Effector memory CD8-positive, alpha-beta T cell (primary cell): ENCODE measurements at places on chromosomes 3 and 15.

DNA sequence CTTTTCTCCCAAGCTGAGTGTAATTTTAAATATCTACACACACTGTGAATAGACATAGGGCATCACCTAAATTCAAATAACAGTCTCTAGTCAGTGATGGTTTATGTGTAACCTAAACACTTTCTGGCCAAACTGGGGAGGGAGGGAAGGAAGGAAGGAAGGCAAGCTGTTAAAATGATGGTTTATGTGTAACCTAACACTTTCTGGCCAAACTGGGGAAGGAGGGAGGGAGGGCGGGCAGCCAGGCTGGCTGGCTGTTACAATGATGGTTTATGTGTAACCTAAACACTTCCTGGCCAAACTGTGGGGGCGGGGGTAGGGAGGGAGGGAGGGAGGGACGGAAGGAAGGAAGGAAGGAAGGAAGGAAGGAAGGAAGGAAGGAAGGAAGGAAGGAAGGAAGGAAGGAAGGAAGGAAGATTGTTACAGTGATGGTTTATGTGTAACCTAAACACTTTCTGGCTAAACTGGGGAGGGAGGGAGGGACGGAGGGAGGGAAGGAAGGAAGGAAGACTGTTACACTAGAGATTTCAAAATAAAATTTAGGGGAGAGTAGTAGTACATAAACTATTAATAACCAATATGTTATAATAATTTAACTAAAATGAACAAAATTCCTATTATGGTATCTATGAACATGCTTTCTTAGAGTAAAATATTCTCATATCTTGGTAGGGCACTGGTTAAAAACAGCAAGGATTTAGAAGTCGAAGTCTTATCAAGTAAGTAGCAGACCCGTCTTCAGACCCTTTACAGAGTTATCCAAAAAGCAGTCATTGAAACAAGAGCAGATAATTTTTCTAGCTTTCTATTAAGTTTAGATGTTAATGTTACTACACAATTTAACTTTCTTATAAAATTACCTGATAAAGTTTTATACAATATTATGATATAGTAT is 148.1 kb downstream of the LMLN start:
- peaks cover 24% of the 10 kb centered on the region for H3K27me3 ChIP-seq
- H3K4me3 ChIP-seq = no peak overlapping the region
- peaks cover 7% of the 10 kb centered on the region for H3K4me1 ChIP-seq
- DNase-seq = no peak
- no peak overlapping the region for H3K27ac ChIP-seq

GRCh38 chr3:9863058-9863772 is 16.8 kb downstream of the CIDEC start:
- no peaks in the 10 kb centered on the region for H3K36me3 ChIP-seq
- DNase-seq = no peak
- H3K4me3 ChIP-seq = no peak overlapping the region
- peaks cover 9% of the 10 kb centered on the region for H3K27me3 ChIP-seq

- H3K4me1 ChIP-seq = no peaks in the 10 kb centered on the region
- no peaks in the 10 kb centered on the region for H3K36me3 ChIP-seq
- H3K27ac ChIP-seq = no peak overlapping the region
- peaks cover 85% of the 10 kb centered on the region for H3K27me3 ChIP-seq
- no peak for DNase-seq
Observed at GRCh38 chr15:66085128-66085527, 168.4 kb downstream of the MEGF11 start.

DNA sequence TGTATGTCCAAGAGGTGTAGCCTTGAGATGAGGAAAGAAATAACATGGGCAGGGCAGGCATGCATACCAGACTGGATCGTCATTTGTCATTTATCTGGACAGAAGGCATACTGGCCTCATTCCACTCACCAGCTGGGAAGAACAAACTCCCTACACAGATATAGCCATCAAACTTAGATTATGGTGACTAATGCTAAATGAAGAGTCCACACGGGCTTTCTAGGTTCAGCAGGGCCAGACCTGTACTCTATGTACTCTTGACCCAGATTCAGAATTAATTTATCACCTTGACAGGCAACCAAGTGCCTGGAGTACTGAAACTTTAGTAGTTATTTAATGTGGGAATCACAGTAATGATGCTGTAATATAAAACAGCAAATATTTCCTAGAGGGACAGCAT is 164.3 kb upstream of the IL12A start:
- H3K4me3 ChIP-seq = no peak overlapping the region
- DNase-seq = no peak
- no peaks in the 10 kb centered on the region for H3K36me3 ChIP-seq
- H3K4me1 ChIP-seq = no peaks in the 10 kb centered on the region

- no peak overlapping the region for H3K4me3 ChIP-seq
- no peak for DNase-seq
- no peaks in the 10 kb centered on the region for H3K27me3 ChIP-seq
- no peaks in the 10 kb centered on the region for H3K4me1 ChIP-seq
Observed at GRCh38 chr3:185024966-185025365, 127.9 kb downstream of the C3orf70 start.

DNA sequence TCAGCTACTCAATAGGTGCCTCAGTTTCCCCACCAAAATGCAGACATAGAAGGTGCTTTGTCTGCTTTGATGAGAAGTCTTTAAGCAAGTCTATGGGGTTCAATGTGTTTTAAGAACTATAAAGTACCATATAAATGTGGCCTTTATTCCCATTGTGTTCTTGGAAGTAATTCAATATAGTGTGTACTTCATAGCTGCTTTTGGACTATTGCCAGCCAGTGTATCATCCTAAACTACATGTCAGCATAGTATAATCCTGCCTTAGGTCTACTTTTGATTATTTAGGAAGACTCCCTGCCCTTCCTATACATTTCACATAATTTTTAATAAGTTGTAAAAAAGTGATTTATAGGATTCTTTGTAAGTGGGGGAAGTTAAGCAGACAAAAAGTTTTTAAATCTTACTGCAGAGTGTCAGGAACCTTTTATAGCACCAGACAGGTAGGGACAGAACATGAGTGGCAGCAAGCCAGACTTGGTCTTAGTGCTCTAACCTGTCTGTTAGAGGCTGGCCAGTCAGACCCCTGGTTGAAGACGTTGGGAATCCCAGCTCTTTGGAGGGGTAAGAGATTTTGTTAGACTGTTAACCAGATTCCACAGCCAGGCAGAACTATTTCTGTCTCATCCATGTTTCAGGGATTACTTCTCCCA is 48.4 kb downstream of the MLH1 start:
- H3K27me3 ChIP-seq = no peaks in the 10 kb centered on the region
- H3K36me3 ChIP-seq = peaks cover 48% of the 10 kb centered on the region
- no peak overlapping the region for H3K4me3 ChIP-seq

DNA sequence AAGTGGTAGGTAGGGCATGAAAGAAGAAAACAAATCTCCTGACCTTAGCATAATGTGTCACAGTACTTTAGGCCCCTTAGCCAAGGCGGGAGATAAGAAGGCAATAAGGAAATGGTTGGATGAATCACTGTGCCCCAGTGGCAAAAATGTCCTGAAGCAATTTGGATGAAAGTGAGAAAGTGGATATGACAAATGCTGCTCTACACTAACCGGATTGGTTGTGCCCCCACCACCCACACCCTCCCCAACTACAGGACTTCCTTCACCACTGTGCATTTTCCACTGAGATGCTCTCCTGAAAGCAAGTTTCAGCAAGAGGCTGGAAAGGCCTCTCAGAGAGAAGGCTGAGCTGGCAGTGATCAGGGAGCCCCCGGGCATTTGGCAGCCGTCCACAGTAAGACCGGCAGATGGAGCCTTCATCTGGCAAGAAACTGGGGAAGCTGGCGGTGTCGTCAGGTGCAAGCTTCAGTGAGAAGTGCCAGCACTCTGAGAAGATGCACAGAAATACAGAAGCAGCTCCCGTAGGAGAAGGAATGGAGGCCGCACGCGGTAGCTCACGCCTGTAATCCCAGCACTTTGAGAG is 63.8 kb downstream of the ATP1B3 start:
- DNase-seq = no peak
- no peaks in the 10 kb centered on the region for H3K36me3 ChIP-seq
- no peaks in the 10 kb centered on the region for H3K27me3 ChIP-seq
- H3K4me3 ChIP-seq = no peak overlapping the region

GRCh38 chr3:105845488-105845887 is 23.3 kb downstream of the CBLB start:
- peak overlapping the region; percentile 52 for H3K4me3 ChIP-seq
- no peaks in the 10 kb centered on the region for H3K27me3 ChIP-seq
- H3K4me1 ChIP-seq = peaks cover 41% of the 10 kb centered on the region
- H3K27ac ChIP-seq = peak overlapping the region; percentile 35
- H3K36me3 ChIP-seq = peaks cover 34% of the 10 kb centered on the region

- H3K4me3 ChIP-seq = no peak overlapping the region
- peaks cover 26% of the 10 kb centered on the region for H3K27me3 ChIP-seq
Observed at GRCh38 chr3:146164971-146165769, 4.2 kb upstream of the PLOD2 start.

GRCh38 chr3:114827495-114827894 is 319.6 kb downstream of the ZBTB20 start:
- no peak overlapping the region for H3K27ac ChIP-seq
- H3K4me1 ChIP-seq = no peaks in the 10 kb centered on the region
- DNase-seq = no peak

DNA sequence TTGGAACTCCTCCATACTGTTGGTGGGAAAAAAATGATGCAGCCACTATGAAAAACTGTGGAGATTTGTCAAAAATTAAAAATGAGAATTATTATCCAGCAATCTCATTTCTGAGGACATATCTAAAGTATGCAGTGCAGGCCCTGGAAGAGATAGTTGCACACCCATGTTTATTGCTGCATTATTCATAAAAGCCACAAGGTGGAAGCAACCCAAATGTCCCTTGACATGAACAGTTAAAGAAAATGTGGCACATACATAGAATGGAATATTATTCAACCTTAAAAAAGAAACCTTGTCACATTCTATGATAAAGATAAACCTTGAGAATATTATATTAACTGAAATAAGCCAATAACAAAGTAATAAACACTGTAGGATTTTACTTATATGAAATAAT is 80.9 kb upstream of the ARHGEF26 start:
- no peaks in the 10 kb centered on the region for H3K36me3 ChIP-seq
- peaks cover 12% of the 10 kb centered on the region for H3K27me3 ChIP-seq
- no peaks in the 10 kb centered on the region for H3K4me1 ChIP-seq

DNA sequence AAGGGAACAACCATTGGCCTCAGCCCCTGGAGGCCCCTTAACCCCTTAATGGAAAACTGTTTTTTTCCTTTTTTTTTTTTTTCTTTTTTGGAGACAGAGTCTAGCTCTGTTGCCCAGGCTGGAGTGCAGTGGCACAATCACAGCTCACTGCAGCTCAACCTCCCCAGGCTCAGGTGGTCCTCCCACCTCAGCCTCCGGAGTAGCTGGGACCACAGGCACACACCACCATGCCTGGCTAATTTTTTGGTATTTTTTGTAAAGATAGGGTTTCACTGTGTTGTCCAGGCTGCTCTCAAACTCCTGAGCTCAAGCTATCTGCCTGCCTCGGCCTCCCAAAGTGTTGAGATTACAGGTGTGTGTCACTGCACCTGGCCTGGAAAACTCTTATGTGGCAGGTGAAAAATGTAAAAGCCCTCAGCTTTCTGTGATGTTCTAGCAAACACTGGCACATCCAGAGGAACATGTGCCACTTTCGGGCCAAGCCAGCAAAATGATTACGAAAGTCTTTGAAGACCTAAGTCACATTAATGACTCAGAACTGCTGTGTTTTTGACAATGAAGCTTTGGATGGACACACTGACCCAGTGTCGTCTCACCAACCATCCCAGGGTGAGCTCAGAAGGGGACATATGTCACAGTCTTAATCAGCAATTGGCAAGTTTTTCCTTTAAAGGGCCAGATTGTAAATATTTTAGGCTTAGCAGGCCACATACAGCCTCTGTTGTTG is 189.3 kb upstream of the TPM1 start:
- DNase-seq = no peak
- no peaks in the 10 kb centered on the region for H3K36me3 ChIP-seq
- no peak overlapping the region for H3K27ac ChIP-seq
- H3K4me3 ChIP-seq = no peak overlapping the region

- DNase-seq = no peak
- peaks cover 17% of the 10 kb centered on the region for H3K36me3 ChIP-seq
- no peaks in the 10 kb centered on the region for H3K27me3 ChIP-seq
- peak overlapping the region; percentile 89 for H3K27ac ChIP-seq
Observed at GRCh38 chr3:187025656-187026316, 95.5 kb downstream of the ST6GAL1 start.

DNA sequence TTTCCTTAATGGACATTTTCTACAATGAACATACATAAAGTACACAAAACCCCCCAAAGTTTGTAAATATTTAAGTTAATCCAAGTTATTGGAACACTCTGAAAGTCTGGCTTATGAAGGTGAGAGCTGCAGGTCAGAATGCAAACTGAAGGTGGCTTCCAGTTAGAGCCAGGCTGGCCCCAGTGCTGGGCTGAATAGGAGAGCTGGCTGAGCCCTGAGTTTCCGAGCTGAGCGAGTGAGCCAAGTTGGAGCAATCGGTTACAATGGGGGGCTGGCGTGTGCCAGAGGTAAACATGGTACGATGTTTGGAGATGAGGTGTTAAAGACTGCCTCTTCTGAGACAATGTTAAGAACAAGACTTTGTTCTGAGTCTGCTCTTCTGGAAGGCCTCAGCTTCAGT is 230.8 kb upstream of the MCTP2 start:
- no peak for DNase-seq
- H3K4me3 ChIP-seq = no peak overlapping the region
- peaks cover 1% of the 10 kb centered on the region for H3K4me1 ChIP-seq
- no peaks in the 10 kb centered on the region for H3K27me3 ChIP-seq

DNA sequence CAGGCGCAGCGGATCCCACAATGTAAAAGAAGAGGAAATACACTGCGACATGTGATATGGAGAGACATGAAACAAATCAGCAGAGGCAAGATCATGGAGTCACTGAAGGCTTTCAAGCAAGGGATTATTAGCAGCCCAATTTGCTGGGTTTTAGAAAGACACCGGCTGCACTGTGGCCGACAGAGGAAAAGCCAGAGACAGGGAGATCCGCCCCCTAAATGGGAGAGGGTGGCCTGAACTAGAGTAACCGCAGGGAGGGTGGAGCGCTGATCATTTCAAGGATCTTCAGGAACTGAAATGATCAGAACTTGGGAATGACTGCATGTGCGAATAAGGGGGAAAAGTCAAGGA is 612 bp upstream of the C15orf40 start:
- H3K27me3 ChIP-seq = no peaks in the 10 kb centered on the region
- peak overlapping the region; percentile 82 for H3K27ac ChIP-seq
- H3K4me1 ChIP-seq = peaks cover 36% of the 10 kb centered on the region
- H3K4me3 ChIP-seq = peak overlapping the region; percentile 87
- DNase-seq = no peak

- H3K4me1 ChIP-seq = peaks cover 21% of the 10 kb centered on the region
- no peaks in the 10 kb centered on the region for H3K27me3 ChIP-seq
- H3K4me3 ChIP-seq = no peak overlapping the region
- DNase-seq = no peak
Observed at GRCh38 chr3:9765865-9766264, 3.9 kb downstream of the CAMK1 start.

GRCh38 chr3:117281371-117281770 is 571.8 kb downstream of the TUSC7 start:
- no peak for DNase-seq
- H3K36me3 ChIP-seq = no peaks in the 10 kb centered on the region
- H3K27me3 ChIP-seq = no peaks in the 10 kb centered on the region
- H3K4me3 ChIP-seq = no peak overlapping the region
- H3K4me1 ChIP-seq = no peaks in the 10 kb centered on the region
